Activated CD4-positive, alpha-beta T cell treated with anti-CD3 and anti-CD28 coated beads, Interleukin-2, amount 50 U/mL, for 4 hours (primary cell): ENCODE measurements at places on chromosomes 5 and 9.

DNA sequence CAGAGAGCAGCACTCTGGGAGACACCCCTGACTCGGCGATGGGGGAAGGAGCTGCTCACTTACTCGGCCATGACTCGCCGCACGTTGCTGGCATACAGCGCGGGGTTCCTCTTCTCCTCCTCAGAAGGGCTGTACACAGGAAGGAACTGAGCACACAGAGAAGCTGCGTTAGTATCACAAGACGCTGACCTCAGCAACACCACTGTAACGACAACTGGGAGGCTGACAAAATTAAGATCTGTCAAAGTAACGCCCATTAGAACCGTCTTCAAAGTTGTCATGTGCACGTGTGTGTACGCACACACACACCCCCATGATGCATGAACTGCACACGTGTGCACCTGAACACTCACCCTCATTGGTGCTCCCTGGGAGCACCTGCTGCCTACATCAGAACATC is 32.1 kb upstream of the SLC6A3 start:
- DNase-seq = no peak

DNA sequence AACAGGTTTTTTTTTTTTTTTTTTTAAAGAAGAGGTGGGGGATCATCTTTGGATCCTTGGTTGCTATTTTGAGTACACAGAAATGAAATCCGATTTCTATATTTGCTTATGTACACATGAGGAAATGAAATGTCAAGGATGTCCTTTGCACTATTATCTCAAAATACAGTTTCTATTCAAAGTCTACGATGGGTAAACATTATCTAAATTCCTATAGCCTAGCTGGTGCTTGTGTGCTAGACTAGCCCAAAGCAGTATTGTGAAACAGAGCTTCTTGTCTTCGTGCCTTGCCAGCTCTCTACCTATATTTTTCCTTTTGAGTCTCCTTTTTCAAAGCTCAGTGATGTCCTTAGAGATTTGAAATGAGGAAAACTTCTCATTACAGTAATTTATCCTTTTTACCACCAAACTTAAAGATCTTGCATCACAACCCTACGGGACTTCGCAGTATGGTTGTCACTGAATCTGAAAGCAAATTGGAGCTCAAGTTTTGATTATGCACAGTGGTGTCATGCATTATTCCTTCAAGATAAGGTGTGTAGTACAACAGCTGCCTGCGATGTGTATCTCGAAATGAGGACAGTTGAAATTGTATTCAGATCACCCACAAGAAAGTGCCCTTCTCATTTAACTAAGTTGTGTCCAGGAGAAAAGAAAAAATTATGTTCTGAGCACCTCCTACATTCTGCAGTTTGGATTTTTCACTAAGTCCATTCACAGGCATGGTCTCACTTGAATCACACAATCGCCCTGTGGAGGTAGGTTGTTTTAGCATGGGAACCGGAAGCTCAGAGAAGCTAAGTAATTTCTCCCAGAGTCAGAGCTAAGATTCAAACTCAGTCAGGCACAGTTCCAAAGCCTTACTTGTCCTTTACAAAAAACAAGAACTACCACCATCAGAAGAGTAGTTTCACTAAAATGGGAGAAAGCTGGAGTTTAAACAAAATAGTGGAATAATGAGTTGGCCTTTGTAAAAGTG is 379.0 kb downstream of the GLIS3 start:
- no peak for DNase-seq

DNA sequence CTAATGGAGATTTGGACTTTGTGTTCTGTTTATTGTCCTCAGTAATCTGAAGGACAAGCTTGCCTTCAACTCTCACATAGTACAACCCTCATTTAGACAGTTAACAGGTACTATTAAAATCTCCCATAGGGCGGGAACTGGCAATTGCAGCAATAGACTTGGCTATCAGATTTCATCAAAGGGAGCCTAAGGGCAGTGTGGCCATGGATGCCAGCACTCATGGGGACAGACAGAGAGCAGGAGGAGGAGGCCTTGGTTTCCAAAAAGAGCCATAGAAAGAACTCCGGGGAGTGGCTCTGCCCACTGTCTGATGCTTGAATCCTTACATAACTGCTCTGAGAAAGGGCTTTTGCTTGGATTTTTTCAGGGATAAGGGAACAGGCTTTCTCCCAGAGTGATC is 6.8 kb downstream of the SLC36A1 start:
- no peak for DNase-seq

GRCh38 chr5:119290161-119290569 is 65.7 kb upstream of the TNFAIP8 start:
- no peak for DNase-seq

DNA sequence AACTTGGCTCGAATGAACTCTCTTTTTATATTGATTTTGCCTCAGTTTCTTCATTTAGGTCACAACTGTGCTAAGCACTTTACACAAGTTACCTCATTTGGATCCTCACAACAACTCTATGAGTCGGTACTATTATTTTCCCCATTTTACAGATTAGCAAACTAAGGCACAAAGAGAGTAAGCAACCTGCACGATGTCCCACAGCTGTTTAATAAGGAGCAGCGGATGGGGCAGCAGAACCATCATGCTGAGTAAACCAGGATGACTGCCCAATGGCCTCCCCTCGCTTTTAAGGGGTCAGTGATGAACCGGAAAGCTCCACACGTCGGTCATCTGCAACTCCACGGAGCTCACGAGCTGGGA is 607 bp downstream of the PRELID2 start:
- DNase-seq = no peak

GRCh38 chr5:151430731-151431130 is 16.7 kb upstream of the SLC36A1 start:
- DNase-seq = no peak

GRCh38 chr5:69468631-69469030 is 24.0 kb upstream of the OCLN start:
- DNase-seq = no peak

- DNase-seq = no peak
These were observed 19.6 kb upstream of the ARL15 start for GRCh38 chr5:54329731-54330709.

GRCh38 chr9:512555-513272 is 298.0 kb downstream of the DOCK8 start:
- no peak for DNase-seq

- peak; percentile 5 for DNase-seq
These were observed 41.8 kb upstream of the HRH2 start for GRCh38 chr5:175616083-175616482.

- DNase-seq = no peak
These were observed 54.2 kb downstream of the GRIA1 start for GRCh38 chr5:153544706-153545105.

GRCh38 chr5:83780699-83781350 is 60.2 kb upstream of the HAPLN1 start:
- DNase-seq = no peak

- DNase-seq = no peak
These were observed 35.8 kb upstream of the ATP10B start for GRCh38 chr5:160887780-160888179.

GRCh38 chr5:141879426-141879759 is 1.2 kb upstream of the PCDH1 start:
- no peak for DNase-seq

DNA sequence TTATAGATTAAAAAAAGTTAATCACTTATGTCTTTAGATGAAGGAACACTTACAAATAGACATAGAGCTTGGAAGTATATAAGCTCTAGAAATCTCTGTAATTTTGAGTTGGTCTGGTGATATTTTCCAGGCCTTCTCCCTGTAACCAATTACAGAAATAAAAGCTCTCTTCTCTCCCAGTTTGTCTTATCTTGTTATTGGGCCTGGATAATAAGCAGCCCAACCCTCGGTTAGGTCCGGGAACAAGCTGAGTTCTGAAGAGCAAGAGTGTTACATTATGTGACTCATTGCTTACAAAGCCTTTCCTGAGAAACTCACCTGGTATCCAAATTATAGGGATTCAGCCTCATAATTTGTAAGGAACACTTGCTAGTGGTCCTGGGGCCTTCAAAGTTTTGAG is 1146.2 kb downstream of the CDH9 start:
- no peak for DNase-seq

DNA sequence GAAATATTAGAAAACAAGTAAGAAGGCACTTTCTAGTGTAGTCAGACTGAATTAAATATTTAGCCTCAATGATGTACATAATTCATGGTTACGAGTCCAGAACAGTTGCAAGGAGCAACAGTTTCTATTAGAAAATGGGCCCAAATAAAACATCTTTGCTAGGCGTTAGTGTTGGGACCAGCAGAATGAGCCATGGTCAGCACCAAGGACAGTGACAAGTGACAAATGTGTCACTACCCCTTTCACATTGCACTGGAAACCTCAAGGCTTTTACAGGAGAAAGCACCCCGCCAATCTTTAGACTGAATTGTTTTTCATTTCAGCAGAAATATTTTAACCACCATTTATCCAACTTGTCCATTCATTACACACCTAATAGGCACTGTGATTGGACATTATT is 301.3 kb upstream of the ADCY2 start:
- no peak for DNase-seq

DNA sequence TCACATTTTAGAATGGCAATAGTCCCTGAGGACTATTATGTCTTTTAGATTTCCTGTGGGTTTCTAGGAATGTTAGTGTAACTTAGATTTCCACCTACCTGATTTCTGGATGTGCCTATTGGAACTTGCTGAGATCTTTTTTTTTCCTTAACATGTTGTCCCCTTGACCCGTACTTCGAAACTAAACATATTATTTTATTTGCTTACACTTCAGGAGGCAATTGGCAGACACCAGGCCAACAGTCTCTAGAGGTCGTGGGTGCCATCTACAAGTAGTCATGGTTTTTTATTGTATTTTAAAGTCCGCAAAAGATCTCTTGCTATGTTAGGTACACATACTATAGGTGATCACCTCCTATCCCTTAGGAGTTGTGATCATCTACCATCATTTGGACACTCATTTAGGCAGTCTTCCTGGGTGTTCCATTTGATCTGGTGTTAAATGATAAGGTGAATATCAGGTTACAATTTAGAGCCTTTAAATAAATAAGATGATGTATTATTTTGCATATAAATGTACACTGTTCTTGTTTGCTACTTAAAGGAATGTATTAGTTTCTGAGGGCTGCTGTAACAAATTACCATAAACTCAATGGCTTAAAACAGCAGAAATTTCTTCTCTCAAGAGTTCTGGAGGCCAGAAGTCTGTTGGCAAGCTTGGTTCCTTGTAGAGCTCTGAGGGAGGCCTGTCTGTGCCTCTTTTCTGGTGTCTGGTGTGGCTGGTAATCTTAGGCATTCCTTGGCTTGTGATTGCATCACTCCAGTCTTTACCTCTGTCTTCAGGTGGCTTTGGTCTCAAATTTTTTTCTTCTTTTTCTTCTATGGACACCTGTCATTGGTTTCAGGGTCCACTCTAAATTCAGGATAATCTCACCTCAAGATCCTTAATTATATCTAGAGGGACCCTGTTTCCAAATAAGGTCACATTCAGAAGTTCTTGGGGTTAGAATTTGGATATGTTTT is 64.8 kb downstream of the ZCCHC7 start:
- no peak for DNase-seq

GRCh38 chr5:42285230-42285629 is 138.0 kb upstream of the GHR start:
- DNase-seq = no peak

DNA sequence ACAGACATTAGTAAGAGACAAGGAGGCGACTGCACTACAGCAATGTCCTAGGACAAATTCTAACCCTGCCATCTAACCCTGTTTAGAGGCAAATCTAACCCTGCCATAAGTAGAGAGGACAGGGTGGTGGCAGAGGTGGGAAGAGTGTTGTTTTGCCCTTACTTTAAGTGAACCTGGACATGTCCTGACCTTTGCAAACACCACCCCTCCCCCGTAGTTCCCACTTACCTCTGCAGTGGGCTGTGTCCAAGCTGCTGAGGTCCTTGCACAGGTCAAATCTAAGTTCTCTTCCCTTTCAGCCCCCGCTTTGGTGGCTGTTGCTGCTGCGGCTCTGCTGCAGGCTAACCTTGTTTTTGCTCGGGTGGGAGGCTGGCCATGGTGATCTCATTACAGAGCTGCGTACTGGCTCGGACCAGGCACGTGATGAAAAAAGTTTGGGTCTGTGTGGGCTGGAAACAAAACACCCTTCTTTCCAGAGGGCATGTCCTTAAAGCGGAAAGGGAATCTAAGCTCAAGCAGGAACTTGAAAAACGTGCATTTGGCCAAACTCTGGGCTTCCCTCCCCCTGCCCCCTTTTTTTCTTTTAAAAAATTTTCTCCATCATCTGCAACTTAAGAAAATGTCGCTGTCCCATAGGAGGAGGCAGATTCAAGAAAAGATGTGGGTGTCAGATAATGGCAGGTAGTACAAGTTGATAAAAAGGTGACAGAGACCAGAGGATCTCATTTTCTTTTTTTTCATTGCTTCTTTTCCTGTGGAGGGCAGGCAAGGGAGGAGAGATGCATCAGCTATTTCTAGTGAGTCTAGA is at the start of gene FAXDC2:
TSS of gene FAXDC2 (minus strand) at position 349 of the 808 bp plus-strand sequence. CDS start 12,425 bp downstream, outside the sequence.
- no peak for DNase-seq

GRCh38 chr9:71446473-71447411 is 321.6 kb downstream of the CEMIP2 start:
- DNase-seq = no peak

- no peak for DNase-seq
These were observed 909.3 kb upstream of the CDH10 start for GRCh38 chr5:25554077-25554476.

DNA sequence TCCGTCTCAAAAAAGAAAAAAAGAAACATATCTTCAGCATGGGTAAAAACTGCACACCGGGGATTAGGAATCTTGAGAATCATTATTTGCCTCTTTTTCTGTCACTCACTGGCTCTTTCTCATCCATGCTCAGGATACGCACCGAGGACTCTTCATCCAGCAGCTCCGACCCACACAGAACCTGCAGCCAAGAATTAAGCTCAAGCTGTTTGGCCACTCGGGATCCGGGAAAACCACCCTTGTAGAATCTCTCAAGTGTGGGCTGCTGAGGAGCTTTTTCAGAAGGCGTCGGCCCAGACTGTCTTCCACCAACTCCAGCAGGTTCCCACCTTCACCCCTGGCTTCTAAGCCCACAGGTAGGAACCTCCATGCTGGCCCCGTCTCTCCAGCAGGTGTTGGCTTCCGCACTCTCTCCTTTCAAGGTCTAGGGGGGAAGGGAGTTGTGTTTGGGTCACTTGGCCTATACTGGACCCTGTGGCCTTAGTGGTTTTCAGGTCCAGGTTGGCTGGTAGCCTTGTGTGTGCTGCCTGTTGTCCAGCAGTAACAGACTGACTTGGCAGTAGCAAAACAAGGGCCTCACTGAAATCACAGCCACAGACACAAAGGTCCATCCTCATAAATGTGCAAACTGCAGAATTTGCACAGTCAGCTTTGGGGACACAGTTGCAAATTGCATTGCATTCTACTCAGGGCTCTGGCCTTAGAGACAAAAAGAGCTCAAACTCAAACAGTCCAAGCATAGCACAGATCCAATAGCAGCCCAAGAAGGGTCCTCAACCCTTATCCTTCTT is 44.5 kb upstream of the CTSL start:
- no peak for DNase-seq

- DNase-seq = no peak
These were observed 75.3 kb upstream of the SV2C start for GRCh38 chr5:76007904-76008303.

GRCh38 chr5:103467831-103468230 is 94.8 kb downstream of the NUDT12 start:
- DNase-seq = no peak

- no peak for DNase-seq
These were observed 305.9 kb downstream of the MLLT3 start for GRCh38 chr9:20316372-20316771.

- peak; percentile 32 for DNase-seq
These were observed 2.1 kb upstream of the RFESD start for GRCh38 chr5:95644351-95645042.

- DNase-seq = no peak
These were observed 171.0 kb upstream of the IER5L start for GRCh38 chr9:129348890-129349664.
